ENCODE measurements at places on chromosomes 3 and 15.

DNA sequence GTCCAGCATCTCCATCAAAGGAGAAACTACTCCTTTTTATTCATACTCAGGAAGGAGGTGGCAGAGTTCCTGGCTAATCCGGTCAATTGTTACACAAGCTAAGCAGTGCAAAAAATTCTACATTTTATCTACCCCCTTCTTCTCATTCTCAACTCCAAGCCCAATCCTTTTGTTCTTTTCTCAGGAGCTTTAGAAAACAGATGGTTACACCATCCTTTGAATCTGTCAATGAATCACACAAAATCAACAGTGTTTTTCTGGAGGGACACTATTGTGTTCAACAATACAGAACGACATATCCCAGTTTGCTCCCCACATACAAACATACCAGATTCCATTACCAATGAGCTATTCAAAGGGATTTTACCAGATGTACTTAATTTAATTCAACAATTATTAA, 362.1 kb downstream of the MAGI1 start:
- no peak for DNase-seq

DNA sequence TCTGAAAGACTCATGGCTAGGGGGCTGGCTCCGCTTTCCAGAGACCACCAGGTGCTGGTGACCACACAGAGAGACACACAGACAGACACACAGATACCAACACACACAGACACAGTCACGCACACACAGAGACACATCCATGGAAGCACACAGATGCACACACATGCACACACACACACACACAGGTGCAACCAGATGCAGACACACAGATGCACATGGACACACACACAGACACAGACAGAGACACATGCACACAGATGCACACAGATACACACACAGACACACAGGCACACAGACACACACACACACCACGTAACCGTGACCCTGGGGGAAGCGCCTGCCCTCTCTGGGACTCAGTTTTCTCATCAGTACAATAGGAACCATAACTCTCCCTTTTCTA, 132.2 kb downstream of the WNT7A start:
- DNase-seq, result no peak

DNA sequence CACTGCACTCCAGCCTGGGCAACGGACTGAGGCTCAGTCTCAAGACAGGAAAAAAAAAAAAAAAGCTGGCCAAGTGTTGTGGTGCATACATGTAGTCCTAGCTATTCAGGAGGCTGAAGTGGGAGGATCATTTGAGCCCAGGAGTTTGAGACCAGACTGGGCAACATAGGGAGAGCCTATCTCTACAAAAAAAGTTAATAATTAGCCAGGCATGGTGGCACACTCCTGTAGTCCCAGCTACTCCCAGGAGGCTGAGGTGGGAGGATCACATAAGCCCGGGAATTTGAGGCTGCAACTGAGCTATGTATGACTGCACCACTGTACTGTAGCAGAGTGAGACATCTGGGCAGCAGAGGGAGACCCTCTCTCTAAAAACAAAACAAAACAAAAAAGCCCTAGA, 58.9 kb downstream of the RBPMS2 start:
- no peak for DNase-seq

- no peak for DNase-seq
Measured at GRCh38 chr15:32818758-32819447, 101.1 kb downstream of the GREM1 start.

DNA sequence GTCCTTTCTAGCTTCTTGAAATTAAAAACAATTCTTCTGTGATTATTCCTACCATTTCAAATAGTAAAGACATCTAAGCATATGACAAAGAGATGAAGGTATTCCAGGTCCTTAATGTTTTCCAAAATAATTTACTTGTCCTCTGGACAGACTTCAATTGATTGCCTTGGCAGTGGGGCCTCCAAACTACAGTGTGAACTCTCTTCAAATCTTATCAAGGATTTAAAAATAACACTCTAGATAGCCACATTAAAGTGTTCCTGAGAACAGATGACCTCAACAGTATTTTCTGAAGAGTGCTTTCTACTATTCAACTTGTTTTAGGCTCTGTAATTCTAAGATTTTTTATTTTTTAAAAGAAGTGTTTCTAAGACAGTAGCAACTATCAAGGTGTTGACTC, 7.9 kb upstream of the MLF1 start:
- DNase-seq, result no peak

GRCh38 chr3:190617185-190617584, 103.3 kb downstream of the IL1RAP start:
- DNase-seq, result no peak

DNA sequence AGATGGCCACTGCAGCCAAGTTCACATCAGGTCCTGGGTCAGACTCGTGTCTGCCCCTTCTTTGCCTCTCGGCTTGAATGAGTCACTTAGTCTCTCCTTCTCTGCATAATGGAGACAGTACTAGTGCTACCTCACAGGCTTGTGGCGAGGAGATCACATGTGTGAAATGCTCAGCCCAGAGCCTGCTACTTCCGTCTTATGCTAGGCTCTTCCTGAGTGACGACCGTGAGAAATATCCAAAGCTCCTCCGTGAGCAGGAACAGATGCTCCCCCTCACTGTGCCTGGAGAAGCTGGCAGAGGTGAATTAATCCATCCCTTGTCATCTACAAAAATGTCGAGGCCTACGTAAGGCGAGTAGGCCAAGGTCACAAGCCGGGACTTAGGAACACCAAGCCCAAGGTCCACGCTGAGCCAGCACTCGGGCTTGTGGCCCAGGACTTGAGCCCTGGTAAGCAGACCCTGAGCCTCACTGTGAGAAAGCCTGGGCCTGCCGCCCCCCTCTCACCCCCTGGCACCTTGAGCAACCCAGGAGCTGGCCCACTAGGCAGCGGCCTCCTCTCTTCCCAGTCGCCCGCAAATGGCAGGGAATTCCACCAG, 17.9 kb downstream of the PAK6 start:
- no peak for DNase-seq

GRCh38 chr3:127689266-127689860, 16.6 kb downstream of the ABTB1 start:
- no peak for DNase-seq

DNA sequence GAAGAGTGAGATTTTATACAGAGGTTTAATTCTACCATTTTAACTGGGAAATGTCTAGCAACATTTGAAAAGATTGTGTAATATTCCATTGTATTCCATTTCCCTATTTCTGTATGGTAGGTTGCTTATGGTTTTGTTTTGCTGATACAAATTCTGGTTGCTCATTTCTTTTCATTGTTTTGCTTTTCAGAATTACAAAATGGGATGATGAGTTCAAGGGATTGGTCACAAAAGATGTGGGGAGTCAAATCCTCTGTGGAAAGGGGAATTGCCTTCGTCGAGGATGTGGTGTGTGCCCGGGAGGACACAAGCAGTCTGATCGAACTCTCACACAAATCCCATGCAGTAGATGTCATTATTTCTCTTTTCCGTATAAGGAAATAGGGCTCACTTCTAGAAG, 18.3 kb downstream of the SLCO3A1 start:
- no peak for DNase-seq

- DNase-seq, result no peak
Measured at GRCh38 chr15:89531796-89532537, 35.6 kb upstream of the RHCG start.

DNA sequence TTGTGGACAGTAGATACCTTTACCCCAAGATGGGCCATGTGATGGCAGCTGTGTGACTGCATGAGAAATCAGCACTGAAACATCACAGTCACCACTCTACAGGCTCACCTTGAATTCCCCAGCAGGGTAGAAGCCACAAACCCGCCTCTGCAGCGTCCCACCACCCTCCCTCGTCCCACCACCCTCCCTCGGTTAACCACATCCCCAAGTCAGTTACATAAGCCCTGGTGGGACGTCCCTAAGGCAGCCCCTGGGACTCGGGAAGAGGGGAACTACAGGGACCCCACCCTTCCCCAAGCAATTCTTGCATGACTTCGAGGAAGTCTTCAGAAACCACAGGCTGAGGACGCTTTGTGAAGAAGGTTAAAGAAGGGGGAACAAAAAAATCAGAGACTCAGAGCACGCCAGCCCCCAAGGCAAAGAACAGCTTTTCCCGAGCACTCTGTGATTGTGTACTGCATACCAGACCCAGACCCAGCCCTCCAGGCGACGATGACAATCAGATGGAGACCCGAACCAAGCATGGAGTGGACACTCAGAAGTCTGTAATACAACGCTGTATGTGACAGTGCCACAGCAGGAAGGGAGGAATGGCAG, 60.5 kb downstream of the SH3BP5 start:
- DNase-seq, result no peak

Measured in amniotic stem cell (primary cell).